ENCODE measurements at places on chromosomes 2 and 18. TPM values are rescaled to one million over a fixed set of nuclear protein-coding genes. Genes with fewer than 3 reads are reported as not detected.

TWIST2 gene
- total RNA-seq: not detected

CHRND gene
- not detected for total RNA-seq

KCNK3 gene
- total RNA-seq: not detected

MAP3K19 gene
- not detected for total RNA-seq

EFHD1 gene
- total RNA-seq: 1.3 TPM

All from CD4-positive, CD25-positive, alpha-beta regulatory T cell (primary cell).